ENCODE measurements at places on chromosomes 16 and 17.

- DNase-seq = no peak
Measured at GRCh38 chr17:49494399-49494985, 601 bp upstream of the NGFR start.

DNA sequence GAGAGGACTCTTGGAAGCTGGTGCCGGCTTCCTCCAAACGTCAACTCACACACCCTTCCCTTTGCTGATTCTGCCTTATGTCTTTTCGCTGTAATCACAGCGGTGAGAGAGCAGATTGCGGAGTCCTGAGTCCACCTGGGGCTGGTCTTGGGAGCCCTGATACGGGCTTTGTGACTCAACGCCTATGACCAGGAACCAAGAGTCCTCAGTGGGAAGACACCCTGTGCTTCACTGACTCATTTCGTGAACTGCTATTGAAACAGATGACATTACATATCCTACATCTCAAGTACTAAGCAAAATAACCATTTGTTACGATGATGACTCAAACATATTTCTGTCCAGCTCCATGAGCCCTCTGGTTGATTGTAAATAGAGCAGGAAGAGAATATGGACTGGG lies 90.7 kb upstream of the CREBBP start:
- peak; percentile 55 for DNase-seq

DNA sequence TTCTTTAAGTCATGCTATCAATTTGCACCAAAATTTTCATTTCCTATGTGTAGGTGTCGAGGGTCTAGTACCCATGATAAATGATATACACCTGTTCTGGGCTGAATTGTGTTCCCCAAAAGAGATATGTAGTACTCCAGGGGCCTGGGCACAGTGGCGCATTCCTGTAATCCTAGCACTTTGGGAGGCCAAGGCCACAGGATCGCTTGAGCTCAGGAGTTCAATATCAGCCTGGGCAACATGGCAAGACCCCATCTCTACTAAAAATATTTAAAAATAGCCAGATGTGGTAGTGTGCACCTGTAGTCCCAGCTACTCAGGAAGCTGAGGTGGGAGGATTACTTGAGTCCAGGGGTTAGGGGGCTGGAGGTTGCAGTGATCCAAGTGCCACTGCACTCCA lies 23.5 kb upstream of the KANSL1 start:
- DNase-seq = no peak

DNA sequence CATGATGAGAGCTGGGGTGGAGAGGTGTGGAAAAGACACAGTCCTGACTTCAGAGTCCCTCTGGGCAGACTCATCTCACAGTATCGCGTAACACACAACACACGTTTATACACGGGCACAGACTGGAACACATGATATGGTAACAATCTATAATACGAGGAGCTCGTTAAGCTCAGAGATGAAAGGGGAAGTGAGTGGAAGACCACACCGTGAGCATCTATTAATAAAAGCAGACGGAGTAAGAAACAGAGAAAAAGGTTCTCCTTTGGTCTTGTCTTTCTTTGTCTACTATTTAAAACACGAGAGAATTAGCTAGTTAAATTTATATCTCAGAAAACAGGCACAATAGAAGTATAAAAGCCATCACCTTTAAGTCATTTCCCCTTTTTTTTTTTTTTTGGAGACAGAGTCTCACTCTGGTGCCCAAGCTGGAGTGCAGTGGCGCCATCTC lies 13.5 kb downstream of the ANKRD11 start:
- DNase-seq = no peak

GRCh38 chr17:37064206-37064605 lies 115.5 kb downstream of the AATF start:
- no peak for DNase-seq

DNA sequence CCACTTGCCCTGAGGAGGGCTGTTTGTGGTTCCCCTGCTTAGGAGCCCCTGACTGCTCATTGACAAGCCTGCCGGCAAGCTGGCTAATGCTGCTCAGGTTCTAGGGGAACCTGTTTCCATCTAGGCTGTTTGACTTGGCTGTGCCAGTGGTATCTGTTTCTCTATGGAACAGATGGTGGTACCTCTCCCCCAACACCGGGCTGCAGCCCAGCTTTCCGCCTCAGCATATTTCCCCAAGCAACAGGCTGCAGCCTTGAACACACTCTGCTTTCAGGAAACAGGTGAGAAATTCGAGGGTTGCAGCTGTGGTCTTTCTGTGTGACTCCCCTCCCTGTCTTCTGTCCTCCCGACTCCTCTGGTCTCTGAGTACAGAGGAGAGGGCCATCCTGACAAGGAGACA lies 132.3 kb downstream of the TMEM132E start:
- DNase-seq = no peak

- DNase-seq = no peak
Measured at GRCh38 chr17:50766222-50767023, 895 bp downstream of the ANKRD40CL start.

DNA sequence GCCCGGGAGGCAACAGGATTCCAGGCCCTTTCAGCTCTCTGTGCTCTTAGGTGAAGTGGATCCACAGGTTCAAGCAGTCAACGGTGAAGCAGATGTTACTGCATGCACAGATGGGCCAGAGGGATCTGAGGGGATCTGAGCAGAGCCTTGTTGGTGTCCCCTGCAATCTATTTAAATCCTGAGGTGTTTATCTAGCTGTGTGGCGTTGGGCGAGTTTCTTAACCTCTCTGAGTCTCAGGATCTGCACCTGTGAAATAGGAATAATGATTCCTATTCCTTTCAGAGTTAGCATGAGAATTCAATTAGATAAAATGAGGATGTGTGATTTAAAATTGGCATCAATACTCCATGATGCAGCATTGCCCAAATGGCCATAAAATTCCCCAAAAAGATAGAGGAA lies 237.3 kb upstream of the CDH5 start:
- no peak for DNase-seq

DNA sequence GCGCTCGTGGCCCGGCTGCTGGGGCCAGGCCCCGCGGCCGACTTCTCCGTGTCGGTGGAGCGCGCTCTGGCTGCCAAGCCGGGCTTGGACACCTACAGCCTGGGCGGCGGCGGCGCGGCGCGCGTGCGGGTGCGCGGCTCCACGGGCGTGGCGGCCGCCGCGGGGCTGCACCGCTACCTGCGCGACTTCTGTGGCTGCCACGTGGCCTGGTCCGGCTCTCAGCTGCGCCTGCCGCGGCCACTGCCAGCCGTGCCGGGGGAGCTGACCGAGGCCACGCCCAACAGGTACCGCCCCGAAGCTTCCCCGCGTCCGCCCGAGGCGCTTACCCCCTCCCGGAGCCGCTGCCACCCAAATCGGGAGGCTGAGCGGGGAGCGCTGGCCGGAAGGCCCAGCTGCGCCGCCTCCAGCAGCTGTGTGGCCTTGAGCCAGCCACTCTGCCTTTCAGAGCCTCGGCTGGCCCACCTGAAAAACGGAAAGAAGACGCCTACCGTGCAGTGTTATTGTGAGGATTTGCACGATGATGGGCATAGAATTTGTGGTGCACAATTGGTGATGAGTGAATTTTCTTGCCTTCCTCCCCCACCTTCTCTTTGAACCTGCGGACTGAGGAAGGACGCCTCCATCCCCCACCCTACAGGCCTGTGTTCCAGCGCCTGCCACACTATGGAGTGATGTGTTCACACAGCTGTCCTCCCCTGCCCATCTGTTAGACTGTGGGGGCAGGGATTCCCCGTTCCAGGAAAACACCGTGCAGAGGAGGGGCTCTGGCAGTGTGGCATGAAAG lies 523 bp downstream of the NAGLU start:
- no peak for DNase-seq

DNA sequence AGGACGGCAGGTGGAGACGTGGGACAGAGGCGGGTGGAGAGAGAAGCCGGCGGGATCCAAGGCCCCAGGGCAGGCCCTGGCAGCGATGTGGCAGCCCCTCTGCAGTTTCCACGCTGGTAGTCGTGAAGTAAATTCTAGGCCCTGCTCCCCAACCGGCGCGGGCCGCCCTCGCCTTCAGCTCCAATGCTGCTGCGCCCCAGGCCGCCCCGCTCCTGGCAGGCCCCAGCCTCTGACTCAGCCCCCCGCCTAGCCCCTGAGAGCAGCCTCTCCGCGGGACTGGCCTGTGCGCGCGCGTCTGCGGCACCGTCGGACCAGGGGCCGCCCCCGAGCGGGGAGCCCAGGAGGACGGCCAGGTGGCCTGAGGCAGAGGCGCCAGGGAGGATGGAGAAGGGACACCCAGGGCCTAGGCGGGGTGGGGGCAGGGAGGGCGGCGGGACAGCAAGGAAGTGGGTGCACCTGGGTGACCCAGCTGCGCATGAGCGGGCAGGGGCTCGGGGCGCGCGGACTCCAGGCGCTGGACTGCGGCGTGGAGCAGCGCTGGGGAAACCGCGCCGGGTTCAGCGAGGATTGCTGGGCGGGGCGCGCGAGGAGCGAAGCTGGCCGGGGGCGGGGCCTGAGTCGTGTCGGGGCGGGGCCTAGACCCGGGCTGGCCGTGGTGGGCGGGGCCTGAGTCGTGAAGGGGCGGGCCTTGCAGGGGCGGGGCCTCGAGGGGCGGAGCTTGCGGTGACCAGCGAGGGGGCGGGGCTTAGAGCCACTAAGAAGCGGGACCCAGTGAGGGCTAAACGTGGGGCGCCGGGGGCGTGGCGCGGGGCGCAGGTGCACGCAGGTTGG lies 29.6 kb downstream of the ZNF778 start:
- DNase-seq = peak; percentile 88

- DNase-seq = no peak
Measured at GRCh38 chr17:35740997-35741931, 9.8 kb downstream of the RASL10B start.

DNA sequence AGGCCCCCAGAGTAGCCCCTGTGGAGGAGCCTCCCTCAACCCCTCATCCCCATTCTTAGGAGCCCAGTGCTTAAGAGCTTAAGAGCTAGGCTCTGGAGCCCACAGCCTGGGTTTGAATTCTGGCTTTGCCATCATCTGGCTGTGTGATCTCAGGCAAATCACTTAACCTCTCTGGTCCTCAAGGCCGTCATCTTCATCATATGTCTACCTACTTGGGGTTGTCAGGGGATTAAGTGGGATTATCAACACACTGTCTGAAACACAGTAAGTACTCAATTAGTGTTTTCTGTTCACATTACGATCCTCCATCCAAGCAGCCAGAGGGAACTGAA lies 4.8 kb downstream of the SREBF1 start:
- DNase-seq = no peak

- no peak for DNase-seq
Measured at GRCh38 chr17:78476973-78477372, 98.5 kb downstream of the PGS1 start.

GRCh38 chr17:27824176-27824715 lies 23.9 kb upstream of the NOS2 start:
- DNase-seq = no peak

DNA sequence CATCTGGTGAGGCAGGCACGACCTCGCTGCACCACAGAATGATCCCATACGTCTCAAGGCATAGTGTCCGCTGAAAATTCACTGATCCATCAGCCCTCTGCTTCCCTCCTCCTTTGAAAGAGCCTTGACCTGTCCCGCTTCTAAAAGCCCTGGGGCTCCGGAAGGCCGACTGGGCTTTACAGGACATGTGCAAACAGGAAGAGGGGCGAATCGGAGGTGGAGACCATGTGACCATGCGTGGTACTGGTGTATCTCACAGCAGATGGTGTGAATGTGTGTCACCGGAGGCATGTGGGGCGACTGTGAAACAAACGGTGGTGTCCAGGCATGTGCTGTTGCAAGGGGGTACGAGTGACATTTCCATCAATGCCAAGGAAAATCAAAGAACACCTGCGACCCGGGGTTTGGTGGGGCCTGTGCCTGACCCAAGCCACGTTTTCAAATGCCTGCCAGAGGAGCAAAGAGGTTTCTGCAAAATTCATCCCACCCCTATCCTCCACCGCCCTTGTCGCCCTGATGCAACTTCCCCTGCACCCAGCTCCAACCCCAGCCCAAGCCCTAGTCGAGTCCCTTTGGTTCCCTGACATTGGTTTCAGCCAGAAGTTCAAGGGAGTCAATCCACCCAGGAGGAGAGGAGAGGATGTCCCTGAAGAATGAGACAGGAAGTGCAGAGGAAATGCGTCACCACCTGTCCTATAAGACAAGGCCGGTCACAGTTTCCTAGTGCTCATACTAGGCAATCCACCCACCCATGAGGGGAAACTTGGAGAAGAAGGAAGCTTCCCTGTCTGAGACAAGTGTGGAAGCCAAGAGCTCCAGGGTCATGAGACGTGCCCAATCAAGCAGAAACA lies 5.9 kb upstream of the KCNJ18 start:
- no peak for DNase-seq

DNA sequence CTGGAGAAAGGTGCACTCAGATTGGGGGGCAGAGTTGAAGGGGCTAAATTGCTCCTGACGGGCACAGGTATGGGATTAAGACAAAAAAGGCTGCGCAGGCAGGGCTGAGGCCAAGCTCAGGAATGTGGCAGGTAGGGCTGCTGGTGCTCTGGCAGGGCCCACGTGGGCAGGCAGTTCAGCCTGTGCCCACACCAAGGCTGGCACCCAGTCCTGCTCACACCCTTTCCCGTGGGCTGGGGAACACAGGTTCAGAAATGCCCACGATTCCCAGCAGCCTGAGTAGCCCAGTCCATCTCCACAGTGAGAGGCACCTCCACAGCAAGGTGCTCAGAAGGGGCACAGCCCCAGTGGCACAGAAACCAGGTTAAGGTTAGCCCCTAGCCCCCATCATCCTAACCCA lies 4.4 kb downstream of the HDAC5 start:
- no peak for DNase-seq

- DNase-seq = no peak
Measured at GRCh38 chr17:70987867-70988340, 818.6 kb downstream of the KCNJ2 start.

DNA sequence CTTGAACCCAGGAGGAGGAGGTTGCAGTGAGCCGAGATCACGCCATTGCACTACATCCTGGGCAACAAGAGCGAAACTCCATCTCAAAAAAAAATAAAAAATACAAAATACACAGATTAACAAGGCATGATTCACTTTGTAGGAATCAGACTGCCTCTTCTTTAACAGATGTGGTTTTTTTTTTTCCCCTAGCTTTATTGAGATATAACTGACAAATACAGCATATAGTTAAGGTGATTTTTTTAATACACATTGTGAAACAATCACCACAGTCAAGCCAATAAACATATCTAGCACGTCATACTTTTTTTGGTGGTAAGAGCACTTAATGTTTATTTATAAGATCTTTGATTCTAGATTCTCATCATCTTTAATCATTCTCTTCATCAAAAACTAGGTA lies 87.8 kb downstream of the SPAG9 start:
- no peak for DNase-seq

- peak; percentile 62 for DNase-seq
Measured at GRCh38 chr16:85611444-85612190, 1.5 kb upstream of the GSE1 start.

DNA sequence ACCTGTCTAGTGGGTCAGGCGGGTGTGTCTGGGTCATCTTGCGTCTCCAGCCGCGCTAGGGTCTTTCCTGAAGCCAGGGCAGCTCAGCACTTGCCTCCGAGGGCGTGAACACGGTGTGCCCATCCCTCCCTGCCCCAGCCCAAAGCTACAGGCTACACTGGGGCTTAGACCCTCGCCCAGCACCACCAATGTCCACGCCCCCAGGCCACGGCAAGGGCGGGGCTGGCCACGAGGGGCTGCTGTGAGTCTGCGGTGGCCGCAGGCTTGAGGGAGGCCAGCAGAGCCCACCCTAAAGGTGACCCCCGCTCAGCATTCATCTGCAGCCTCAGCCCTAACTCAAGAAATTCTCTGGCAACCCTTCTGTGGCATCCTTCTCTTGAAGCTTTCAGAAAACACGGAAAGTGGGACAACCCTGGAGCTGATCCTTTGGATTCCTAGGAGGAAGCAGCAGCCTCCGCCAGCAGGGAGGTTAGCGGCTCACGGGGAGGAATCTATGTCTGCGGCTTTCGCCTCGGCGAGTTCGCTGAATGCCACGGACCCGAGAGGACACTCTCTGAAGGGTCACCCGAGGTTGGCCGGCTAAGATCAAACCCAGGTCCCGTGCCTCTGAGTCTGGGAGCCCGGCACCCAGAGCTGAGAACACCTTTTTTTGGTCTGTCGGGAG lies 41.7 kb downstream of the TIMM22 start:
- DNase-seq = no peak
